ENCODE measurements at places on chromosomes 4 and X.

DNA sequence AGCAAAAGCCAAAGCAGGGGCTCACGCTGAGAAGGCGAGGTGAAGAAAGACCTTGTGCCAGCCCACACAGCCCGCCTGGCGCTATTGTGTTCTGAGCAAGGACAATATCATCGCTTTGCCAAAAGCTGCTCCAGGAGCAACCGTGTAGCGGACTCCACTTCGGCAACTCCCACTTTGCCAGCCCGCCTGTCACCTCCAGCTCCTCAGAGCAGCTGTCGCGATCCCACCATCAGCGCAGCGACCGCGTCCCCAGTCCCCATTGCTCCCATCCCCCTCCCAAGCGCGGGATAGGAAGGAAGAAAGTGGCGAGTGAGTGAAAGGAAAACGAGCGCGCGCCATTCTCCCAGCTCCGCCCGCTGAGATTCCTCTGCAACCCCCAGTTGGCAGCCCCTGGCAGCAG lies 759 bp downstream of the ZC4H2 start:
- DNase-seq: peak; percentile 60

GRCh38 chr4:170004651-170005295 lies 21.4 kb downstream of the MFAP3L start:
- no peak for DNase-seq

DNA sequence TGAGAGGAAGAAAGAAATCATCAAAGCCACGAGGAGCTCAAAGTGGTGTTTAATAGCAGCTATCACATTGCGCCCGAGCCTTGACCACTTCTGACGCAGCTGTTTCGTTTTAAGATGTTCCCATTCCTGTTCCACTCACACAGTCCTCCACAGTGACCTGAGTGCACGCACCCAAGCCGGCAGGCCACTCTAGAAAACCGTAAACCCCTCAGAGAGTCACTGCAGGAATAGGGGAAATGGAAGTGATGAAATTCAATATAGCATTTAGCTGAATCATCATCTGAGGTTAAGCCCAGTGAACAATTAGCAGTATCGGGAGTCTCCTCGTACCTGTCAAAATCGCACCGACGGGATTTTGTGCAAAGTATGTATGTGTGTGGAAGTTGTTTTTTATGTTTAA lies 17.9 kb upstream of the HAND2 start:
- DNase-seq: no peak

- no peak for DNase-seq
Measured at GRCh38 chrX:30957753-30958152, 68.7 kb upstream of the TAB3 start.

GRCh38 chr4:70666369-70666768 lies at the start of gene JCHAIN:
Gene JCHAIN, minus strand, starts transcription at chr4:70666508. Its CDS starts 18 bp downstream, at chr4:70666490.
- DNase-seq: no peak

- DNase-seq: no peak
Measured at GRCh38 chr4:143711543-143712154, 11.2 kb upstream of the FREM3 start.

DNA sequence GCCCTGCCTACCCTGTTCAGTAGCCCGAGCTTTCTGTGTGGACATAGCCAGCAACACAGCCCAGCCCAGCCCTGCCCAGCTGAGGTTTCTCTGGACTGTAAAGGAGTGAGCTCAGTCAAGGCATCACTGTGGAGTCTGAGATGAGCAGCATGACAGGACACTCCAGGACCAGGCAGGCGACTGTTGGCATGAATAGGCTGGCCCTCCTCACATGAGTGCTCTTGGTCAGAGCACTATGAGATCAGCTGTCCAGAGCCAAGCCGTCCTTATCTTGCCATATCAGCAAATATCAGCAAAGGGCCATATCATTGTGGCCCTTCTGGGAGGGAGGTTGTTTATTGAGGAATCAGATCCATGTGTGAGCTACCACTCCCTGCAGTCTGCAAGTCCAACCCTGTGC lies 30.9 kb downstream of the REELD1 start:
- no peak for DNase-seq

DNA sequence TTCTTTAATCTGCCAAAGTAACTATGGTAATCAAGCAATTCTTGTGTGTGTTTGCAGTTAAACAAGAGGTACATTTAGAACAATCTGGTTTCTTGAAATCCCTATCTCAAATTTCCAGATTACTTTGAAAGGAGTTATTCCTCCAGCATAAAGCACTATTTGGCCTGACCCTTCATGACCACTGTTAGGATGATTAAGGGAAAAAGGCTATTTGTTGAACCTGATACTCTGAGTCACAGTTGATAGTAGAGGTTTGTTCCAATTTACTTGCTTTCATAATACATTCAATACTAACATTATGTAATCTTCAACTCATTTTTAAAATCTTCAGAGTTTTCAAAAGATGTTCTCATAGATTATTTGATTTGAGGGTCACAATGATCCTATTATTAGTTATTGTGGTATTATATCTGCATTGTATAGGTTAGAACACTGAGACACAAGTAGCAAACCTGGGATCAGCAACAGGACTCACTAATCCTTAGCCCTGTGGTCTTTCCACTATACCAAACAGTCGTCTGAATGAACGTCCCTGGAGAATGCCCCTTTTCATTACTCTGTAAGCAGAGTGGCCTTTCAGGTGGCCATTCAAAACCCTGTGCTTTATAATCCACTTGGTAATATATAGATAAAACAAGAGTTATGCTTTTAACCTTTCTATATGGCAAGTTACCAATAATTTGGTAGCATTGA lies 8.1 kb upstream of the NDST4 start:
- DNase-seq: no peak

DNA sequence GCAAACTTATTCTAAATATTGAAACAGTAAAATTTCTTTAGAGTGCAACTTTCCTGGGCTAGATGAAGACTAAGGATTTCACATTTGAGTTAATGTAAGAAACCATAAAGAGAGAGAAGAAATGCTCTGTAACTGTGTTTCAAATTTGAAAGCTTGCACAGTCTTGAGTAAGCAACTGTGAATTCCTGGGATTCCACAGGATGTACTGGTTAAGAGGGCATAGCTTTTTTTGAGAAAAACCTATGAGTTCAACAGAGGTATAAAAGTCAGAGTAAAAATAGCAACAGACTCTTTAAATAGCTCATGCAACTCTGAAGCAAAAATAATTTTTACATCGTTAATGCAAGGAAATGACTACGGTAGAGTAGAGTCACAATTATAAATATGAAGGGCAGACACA lies 25.5 kb downstream of the ZNF330 start:
- DNase-seq: no peak

DNA sequence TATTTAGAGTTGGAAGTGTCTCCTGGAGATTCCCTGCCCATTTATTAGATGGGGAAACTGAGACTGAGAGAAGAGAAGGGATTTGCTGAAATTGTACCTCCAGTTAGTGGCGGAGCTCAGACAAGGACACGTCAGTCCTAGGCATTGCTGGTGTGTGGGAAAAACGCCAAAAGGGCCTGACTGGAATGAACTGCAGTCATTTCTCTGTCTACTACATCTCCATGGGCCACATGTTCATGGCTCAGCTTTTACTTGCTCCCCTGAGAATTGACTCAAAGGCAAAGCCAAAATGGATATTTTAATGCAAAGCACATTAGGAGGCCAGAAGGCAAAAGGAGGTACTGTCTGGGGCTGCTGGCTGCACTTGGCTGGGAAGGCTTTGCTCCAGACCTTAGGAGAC lies 3.9 kb downstream of the TFDP3 start:
- DNase-seq: no peak

DNA sequence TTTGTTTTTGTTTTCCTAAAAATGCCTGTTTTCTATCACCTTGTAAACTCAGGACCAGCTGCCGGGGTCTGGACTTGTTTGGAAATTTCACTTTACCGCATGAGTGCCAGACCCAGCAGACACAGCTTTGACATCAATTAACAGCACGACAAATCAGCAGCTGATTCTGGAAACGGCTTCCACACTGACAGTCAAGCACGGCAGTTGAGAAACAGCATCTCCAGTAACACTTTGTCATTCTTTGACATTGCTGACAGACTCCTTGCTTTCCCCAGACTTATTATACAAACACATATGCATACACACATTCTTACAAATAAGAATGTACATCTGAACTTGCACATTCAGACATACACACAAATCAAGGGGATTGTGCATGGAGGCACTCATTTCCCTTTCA lies 1017.6 kb upstream of the HS3ST1 start:
- DNase-seq: no peak

GRCh38 chrX:110066488-110067225 lies 63.7 kb downstream of the TMEM164 start:
- no peak for DNase-seq

DNA sequence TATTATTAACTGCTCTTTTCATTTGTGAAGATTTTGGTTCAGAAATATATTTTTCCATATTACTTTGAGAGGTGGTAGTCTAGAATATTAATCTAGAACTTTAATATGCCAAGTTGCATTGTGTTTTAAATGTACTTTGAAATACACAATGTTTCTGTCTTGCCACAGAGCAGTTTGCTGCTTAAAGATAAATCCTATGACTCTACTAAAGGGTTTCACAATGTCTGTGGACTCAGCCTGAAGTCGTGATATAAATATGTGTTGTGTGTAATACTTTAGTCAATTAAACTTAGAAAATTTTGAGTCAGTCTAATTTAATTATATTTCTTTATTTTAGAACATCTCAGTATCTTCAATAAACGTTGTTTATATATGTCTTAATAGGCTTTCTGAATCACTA lies 1771.7 kb upstream of the PCDH7 start:
- no peak for DNase-seq

DNA sequence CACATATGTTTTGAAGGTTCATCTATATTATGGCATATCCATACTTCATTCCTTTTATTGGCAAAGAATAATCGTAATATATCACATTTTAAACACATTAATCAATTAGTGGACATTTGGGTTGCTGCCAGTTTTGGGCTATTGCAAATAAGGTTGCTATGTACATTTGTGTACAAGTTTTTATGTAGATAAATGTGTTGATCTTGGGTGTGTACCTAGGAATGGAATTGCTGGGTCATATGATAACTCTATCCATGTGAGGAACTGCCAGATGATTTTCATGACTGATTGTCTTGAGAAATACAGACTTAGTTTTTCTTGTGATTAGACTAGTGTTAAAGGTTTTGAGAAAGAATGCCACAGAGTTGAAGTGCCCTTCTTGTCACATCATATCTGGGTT lies 99.2 kb upstream of the RAB40AL start:
- DNase-seq: no peak

GRCh38 chr4:54055494-54055893 lies 8.9 kb downstream of the CHIC2 start:
- no peak for DNase-seq

DNA sequence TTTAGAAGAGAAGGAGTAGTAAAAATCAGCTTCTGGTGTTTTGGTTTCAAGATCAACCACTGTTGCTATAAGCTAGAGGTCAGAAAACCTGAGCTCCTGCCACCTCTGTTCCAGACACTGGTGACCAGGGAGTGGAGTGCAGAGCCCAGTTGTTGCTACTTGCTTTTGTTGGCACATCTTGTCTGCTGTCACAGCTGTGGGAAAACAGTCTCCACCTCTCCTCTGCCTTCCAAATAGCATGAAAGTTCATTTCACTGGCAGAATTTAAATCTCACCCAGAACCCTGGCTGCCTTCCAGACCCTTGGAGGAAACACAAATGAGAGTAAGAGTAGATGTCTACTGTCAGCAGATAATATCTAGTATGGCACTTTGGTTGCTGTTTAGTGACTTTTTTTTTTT lies 297.5 kb upstream of the KLF3 start:
- DNase-seq: no peak

DNA sequence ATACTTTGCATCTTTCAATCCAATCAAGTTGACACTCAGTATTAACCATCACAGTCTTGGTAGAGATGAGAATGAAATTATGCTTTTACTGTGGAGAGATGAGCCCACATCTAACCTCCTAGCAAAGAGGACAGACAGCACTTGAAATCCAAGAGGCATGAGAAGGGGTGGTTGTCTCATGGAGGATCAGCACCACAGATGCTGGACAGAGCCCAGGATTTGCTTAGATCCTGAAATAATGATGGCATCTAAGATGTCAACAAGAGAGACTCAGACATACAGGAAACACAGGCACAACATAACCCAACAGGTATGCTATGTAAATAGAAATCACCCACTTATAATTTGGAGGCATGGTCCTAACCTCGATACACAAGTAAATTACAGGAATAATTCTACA lies 74.3 kb upstream of the VCX2 start:
- no peak for DNase-seq
